ENCODE measurements at places on chromosomes 11 and 22. TPM values are rescaled to one million over a fixed set of nuclear protein-coding genes. Genes with fewer than 3 reads are reported as not detected.

DNA sequence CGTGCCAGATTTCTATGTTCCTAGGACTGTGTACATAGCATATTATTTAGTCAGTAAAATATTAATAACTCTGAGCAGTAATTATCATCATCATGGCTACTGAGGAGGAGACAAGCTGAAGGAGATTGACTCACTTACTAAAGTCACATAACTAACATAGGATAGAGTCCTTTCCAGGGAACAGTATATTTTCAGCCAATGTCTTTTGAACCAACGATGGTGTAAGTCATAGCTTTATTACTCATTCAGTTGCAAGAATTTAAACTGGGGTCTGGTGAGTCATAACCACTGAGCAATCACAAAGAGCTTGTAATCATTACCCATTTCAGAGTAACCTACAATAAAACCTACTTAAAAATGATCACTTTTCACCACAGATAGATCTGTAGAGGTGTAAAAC is 1564.8 kb upstream of the TENM4 start:
- H3K27ac ChIP-seq, result no peak overlapping the region
- H3K27me3 ChIP-seq, result no peaks in the 10 kb centered on the region
- DNase-seq, result no peak

GRCh38 chr11:33616552-33616951 is 84.1 kb downstream of the C11orf91 start:
- no peak for DNase-seq
- H3K27me3 ChIP-seq, result no peaks in the 10 kb centered on the region
- H3K4me1 ChIP-seq, result peaks cover 4% of the 10 kb centered on the region
- no peak overlapping the region for H3K27ac ChIP-seq

GRCh38 chr11:121589946-121590537 is 137.3 kb upstream of the SORL1-AS1 start:
- H3K4me3 ChIP-seq, result no peak overlapping the region
- no peak overlapping the region for H3K27ac ChIP-seq
- no peaks in the 10 kb centered on the region for H3K27me3 ChIP-seq
- DNase-seq, result no peak
- peaks cover 23% of the 10 kb centered on the region for H3K36me3 ChIP-seq

Gene CHRDL2
- polyA plus RNA-seq, result 1.7 TPM

DNA sequence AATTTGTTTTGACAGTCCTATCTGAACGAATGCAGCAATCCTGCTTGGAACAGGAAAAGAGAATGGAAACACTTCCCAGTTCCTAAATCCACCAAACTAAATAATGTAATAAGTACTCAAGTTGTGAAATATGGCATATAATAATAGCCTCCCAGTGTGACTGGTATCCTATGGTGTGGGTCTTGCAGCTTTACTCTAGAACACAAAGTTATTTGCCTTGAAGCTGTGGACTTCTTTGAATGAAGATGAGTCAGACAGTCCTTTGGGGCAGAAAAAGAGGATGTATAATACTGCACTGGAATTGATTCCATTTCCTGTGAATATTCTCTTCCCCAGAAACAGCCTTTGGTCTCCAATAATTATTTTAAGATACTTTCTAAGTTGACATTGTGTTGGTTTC is 887.0 kb downstream of the KCNA4 start:
- H3K36me3 ChIP-seq, result no peaks in the 10 kb centered on the region
- no peak overlapping the region for H3K27ac ChIP-seq
- H3K4me1 ChIP-seq, result no peaks in the 10 kb centered on the region
- H3K4me3 ChIP-seq, result no peak overlapping the region
- no peaks in the 10 kb centered on the region for H3K27me3 ChIP-seq

Gene STIP1
- 184 TPM for polyA plus RNA-seq

Gene APOL2
- polyA plus RNA-seq, result 27.2 TPM

DNA sequence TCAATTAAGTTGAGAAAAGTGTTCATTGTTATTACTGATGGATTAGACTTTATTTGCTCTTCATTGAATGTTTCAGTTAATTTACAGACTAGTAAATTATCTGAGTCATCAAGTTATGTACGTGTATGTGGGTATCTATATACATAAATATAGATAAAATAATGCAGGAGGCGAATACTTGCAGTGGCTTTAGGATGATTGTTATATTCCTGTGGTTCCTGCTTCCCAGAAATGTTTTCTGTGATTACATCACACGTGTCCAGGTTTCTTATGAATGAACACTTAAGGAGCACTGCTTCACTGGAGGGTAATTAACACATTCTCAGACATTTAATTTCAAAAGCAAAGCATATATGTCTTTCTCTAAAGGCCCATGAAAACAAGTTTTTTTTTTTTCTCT is 28.4 kb downstream of the YAP1 start:
- H3K4me1 ChIP-seq, result no peaks in the 10 kb centered on the region
- no peak for DNase-seq
- no peaks in the 10 kb centered on the region for H3K36me3 ChIP-seq
- H3K27me3 ChIP-seq, result no peaks in the 10 kb centered on the region
- H3K4me3 ChIP-seq, result no peak overlapping the region
- no peak overlapping the region for H3K27ac ChIP-seq

GRCh38 chr22:46936378-46936903 is 174.0 kb downstream of the TBC1D22A start:
- H3K27ac ChIP-seq, result no peak overlapping the region
- DNase-seq, result peak; percentile 72
- peaks cover 12% of the 10 kb centered on the region for H3K36me3 ChIP-seq
- H3K4me1 ChIP-seq, result peaks cover 12% of the 10 kb centered on the region
- H3K27me3 ChIP-seq, result peaks cover 2% of the 10 kb centered on the region

GRCh38 chr11:20627701-20628100 is 28.3 kb downstream of the SLC6A5 start:
- H3K4me1 ChIP-seq, result no peaks in the 10 kb centered on the region
- no peak overlapping the region for H3K4me3 ChIP-seq
- H3K36me3 ChIP-seq, result no peaks in the 10 kb centered on the region
- DNase-seq, result no peak

- H3K27ac ChIP-seq, result no peak overlapping the region
- DNase-seq, result no peak
- no peaks in the 10 kb centered on the region for H3K27me3 ChIP-seq
- H3K4me3 ChIP-seq, result no peak overlapping the region
These were observed 85.0 kb downstream of the ATG16L2 start for GRCh38 chr11:72899238-72899637.

DNA sequence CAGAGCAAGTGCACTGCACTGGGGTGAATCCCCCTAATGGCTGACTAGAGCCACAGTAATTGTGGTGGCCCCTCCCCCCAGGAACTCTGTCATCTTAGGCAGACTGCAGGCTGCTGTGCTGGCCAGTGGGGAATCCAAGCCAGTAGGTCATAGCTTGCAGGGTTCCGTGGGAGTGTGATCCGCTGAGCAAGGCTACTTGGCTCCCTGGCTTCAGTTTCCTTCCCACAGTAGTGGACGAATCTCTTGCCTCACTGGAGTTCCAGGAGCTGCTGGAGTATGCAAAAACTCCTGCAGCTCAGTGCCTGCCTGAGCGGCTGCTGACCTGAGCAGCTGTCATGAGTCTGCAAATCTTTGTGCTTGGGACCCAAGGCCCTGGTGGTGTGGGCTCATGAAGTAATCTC is 13.2 kb downstream of the OOSP3 start:
- H3K27me3 ChIP-seq, result no peaks in the 10 kb centered on the region
- no peak overlapping the region for H3K4me3 ChIP-seq
- H3K4me1 ChIP-seq, result no peaks in the 10 kb centered on the region
- H3K36me3 ChIP-seq, result no peaks in the 10 kb centered on the region

Gene PLAAT5
- 5.5 TPM for polyA plus RNA-seq

DNA sequence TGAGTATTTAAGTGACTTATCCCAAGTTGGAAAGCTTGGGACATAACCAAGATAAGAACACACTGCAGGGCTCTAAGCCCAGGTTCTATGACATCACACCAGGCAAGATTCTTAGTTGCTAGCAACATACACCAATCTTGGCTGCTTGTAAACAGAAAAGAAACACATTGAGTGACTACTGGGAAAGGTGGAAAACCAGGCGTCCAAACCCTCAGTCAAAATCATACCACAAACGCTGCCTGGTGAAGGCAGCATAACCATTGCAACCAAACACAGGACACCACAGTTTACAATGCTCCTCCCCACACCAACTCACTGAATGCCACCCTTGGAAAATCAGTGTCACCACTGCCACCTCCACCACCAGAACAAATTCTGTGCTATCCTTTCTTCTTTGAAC is 379.9 kb downstream of the TTC28 start:
- H3K36me3 ChIP-seq, result no peaks in the 10 kb centered on the region
- no peaks in the 10 kb centered on the region for H3K4me1 ChIP-seq

DNA sequence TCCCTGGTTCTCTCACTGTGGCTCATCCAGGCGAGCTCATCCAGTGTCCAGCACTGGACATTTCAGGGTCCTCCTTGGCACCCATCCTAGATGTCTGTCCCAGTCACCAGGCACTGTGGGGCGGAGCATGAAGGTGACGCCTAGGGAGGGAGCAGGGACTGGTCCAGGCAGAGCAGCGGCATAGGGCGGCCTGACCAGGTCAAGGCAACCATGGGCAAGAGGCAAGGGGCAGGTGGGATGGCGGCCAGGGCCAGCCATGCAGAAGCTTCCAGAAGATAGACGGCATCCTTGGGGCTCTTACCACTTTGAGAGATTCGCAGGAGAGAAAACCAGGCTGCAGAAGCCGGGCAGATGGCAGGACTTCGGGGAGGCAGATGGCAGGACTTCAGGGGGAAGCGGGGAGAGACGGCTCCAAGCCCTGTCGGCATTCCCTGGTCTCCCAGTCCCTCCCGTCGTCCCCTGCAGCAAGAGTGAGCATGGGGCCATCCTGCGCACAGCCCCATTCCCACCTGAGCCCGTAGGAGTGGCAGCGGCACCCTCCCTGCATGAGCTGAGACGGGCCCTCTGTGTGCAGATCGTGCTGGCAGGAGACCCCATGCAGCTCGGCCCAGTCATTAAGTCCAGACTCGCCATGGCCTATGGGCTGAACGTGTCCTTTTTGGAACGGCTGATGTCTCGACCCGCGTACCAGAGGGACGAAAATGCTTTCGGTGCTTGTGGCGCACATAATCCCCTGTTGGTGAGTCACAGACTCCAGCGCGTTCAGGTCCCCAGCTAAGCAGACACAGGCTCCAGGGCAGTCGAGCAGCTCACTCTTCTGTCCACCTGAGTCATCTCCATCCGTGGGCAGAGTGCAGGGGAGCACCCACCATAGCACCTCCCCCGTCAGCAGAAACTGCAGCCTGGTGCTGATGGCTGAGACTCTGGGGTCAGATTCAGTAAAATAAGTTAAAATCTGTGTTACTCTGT is 20.1 kb upstream of the PANX2 start:
- DNase-seq, result peak; percentile 73
- no peak overlapping the region for H3K4me3 ChIP-seq
- H3K36me3 ChIP-seq, result no peaks in the 10 kb centered on the region
- H3K4me1 ChIP-seq, result peaks cover 40% of the 10 kb centered on the region
- no peak overlapping the region for H3K27ac ChIP-seq
- H3K27me3 ChIP-seq, result no peaks in the 10 kb centered on the region

DNA sequence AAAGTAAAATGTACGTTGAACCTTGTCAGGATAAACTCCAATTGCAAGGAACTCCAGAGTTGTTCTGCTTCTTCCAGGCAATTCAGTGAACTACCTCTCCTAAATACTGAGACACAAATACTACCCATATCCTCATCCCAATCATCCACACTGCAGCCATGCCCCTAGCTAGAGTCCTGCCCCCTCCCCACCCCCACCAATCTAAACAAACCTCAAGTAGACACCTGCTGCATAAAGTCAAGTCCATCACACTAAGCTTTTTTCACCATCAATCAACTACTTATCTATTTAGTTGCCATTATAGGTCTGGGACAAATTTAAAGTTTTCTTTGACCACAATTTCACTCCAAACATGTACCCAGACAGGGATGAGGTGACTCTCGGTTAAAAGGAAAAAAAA is 93.2 kb upstream of the APOA1 start:
- H3K27me3 ChIP-seq, result no peaks in the 10 kb centered on the region
- DNase-seq, result no peak
- H3K4me1 ChIP-seq, result peaks cover 5% of the 10 kb centered on the region
- peak overlapping the region; percentile 4 for H3K4me3 ChIP-seq

Gene C11orf65
- polyA plus RNA-seq, result 0.89 TPM

GRCh38 chr22:19114984-19115552 is 7.1 kb downstream of the DGCR2 start:
- H3K27me3 ChIP-seq, result no peaks in the 10 kb centered on the region
- no peak overlapping the region for H3K4me3 ChIP-seq
- DNase-seq, result no peak
- peaks cover 46% of the 10 kb centered on the region for H3K4me1 ChIP-seq

- no peak overlapping the region for H3K27ac ChIP-seq
- no peaks in the 10 kb centered on the region for H3K4me1 ChIP-seq
- no peak for DNase-seq
- H3K4me3 ChIP-seq, result no peak overlapping the region
These were observed 82.4 kb upstream of the VPREB1 start for GRCh38 chr22:22161924-22162851.

- no peaks in the 10 kb centered on the region for H3K27me3 ChIP-seq
- DNase-seq, result no peak
- no peak overlapping the region for H3K27ac ChIP-seq
- H3K36me3 ChIP-seq, result no peaks in the 10 kb centered on the region
These were observed 316.6 kb upstream of the NCAM1 start for GRCh38 chr11:112644410-112645131.

Gene ANO3
- polyA plus RNA-seq, result 3.9 TPM

Gene TMEM191B
- polyA plus RNA-seq, result 33.6 TPM

DNA sequence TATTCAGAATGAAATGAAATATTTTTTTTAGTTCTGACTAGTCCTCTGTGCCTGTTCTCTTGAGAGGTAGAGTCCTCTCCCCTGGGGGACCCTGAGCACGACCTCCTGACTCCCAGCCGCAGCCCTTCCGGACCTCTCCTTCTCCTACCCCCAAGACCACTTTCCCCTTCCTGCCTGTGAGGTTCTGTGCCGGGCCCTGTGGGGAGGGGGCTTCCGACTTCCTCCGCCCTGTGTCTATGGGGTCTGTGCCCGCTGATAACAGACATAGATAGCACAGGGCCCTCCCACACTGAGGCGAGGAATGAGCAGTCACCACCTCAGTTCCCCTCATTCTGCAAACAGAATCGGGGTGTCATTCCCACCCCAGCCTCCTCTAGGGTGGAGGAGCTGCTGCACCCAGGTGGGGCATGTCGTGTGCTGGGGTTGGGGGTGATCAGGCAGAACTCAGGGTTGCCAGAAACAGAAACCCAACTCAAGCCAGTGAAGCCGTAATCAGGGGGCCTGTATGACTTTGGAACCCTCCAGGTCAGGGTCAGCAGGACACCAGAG is 11.9 kb upstream of the PKP3 start:
- no peaks in the 10 kb centered on the region for H3K27me3 ChIP-seq
- H3K4me3 ChIP-seq, result no peak overlapping the region
- H3K36me3 ChIP-seq, result peaks cover 70% of the 10 kb centered on the region
- no peaks in the 10 kb centered on the region for H3K4me1 ChIP-seq
- no peak overlapping the region for H3K27ac ChIP-seq

- H3K36me3 ChIP-seq, result no peaks in the 10 kb centered on the region
- no peak overlapping the region for H3K4me3 ChIP-seq
- DNase-seq, result no peak
- no peak overlapping the region for H3K27ac ChIP-seq
- peaks cover 18% of the 10 kb centered on the region for H3K27me3 ChIP-seq
These were observed 120.0 kb upstream of the C11orf58 start for GRCh38 chr11:16618431-16618830.

GRCh38 chr22:25484521-25485315 is 79.8 kb upstream of the GRK3 start:
- no peaks in the 10 kb centered on the region for H3K36me3 ChIP-seq
- H3K4me1 ChIP-seq, result peaks cover 24% of the 10 kb centered on the region
- no peak overlapping the region for H3K27ac ChIP-seq
- DNase-seq, result no peak
- H3K4me3 ChIP-seq, result no peak overlapping the region

Gene ADAMTS15
- 13.5 TPM for polyA plus RNA-seq

Gene CHRM1
- polyA plus RNA-seq, result 1.2 TPM

GRCh38 chr11:34394771-34395300 is 37.0 kb upstream of the ABTB2 start:
- H3K36me3 ChIP-seq, result no peaks in the 10 kb centered on the region
- DNase-seq, result no peak
- no peaks in the 10 kb centered on the region for H3K4me1 ChIP-seq
- H3K27ac ChIP-seq, result no peak overlapping the region
- H3K27me3 ChIP-seq, result no peaks in the 10 kb centered on the region

Gene FOLR3
- polyA plus RNA-seq, result not detected
